C1 segment of cervical spinal cord (tissue), 14 donors: ENCODE measurements at places on chromosomes 2 and 18.

- no peak for DNase-seq
Observed at GRCh38 chr2:8252997-8253694, 428.7 kb upstream of the ID2 start.

DNA sequence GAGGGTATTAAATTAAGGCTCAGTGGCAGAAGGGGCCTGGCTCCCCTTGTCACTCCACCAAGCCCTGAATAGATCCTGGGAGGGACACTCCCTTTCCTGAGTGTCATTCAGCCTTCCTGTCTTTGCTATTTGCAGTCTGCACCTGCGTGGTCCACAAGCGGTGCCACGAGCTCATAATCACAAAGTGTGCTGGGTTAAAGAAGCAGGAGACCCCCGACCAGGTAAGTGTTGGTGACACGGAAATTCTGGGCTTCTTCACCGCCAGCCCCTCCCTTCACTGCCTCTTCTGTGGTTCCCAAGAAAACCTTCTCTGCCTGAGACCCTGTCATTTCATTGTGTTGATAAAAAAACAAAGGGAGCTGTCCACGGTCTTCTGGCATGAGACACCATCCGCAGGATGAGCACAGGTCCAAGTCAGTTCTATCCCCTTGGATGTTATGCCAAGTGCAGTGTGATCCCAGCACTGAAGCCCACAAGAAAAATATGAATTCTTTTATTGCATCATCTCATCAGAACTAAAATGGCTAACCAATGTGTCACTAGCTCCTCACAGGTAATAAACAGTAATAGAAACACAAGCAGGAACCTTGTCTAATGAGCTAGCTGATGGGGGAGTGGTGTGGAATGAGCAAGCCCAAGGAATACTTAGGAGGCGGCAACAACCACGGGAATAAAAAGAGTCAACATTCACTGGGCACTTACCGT is 316.9 kb upstream of the EPAS1 start:
- no peak for DNase-seq

GRCh38 chr18:286515-287310 is 18.9 kb upstream of the THOC1 start:
- DNase-seq, result no peak

DNA sequence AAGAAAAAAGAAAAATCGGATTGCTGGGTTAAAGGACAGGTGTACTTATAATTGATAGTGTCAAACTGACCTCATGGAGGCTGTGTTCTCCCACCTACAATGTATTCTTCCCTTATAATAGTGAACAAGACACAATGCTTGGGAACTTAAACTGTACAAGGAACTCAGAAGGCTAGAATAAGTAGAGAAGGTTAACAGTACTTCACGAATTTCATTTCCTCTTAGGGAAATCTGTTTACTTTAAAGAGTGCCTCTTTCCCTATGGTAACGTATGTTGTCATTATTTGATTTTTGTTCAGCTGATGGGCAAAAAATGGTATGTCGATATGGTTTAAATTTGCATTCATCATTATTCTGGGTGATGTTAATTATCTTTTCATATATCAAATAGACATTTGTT is 9.2 kb upstream of the HK2 start:
- no peak for DNase-seq

- DNase-seq, result no peak
Observed at GRCh38 chr2:149278161-149278871, 52.1 kb upstream of the LYPD6 start.

DNA sequence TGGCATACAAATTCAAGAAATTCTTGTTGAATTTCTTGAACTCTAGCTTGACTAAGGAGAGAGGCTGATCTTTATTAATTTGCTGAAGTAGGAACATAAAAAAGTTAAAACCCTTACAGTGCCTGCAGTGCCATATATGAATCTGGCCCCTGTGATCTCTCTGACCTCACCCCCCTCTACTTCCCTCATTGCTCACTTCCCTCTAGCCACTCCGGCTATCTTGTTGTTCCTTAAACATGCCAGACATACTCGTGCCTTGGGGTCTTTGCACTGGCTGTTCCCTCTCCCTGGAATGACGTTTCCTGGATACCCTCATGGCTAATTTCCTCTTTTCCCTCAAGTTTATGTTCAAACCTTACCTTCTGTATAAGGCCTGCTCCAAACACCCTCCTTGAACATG is 246.3 kb upstream of the SIX2 start:
- DNase-seq, result no peak

DNA sequence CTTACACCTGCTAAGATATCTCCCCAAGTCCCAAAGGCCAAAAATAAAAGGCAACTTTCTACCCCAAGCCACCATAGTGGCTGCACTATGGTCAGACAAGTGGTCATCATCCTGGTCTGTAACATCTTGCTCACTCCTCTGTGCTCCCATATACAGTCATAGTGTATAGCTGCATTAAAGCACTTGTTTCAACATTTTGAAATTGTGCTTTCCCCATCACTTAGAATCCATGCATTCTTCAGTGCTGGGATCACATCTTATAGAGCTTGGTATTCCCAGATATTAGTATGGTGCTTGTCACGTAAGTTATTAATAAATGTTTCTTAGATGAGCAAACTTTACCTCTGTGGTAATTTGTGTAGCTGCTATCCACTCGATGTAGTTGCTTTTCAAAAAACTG is 40.4 kb upstream of the CDC42EP3 start:
- no peak for DNase-seq

GRCh38 chr2:144516981-144517865 is 2.7 kb downstream of the ZEB2 start:
- no peak for DNase-seq
